ENCODE measurements at places on chromosomes 3 and 15.
A peak's percentile ranks its signal among the peaks of the same experiment; 100 is the strongest.

DNA sequence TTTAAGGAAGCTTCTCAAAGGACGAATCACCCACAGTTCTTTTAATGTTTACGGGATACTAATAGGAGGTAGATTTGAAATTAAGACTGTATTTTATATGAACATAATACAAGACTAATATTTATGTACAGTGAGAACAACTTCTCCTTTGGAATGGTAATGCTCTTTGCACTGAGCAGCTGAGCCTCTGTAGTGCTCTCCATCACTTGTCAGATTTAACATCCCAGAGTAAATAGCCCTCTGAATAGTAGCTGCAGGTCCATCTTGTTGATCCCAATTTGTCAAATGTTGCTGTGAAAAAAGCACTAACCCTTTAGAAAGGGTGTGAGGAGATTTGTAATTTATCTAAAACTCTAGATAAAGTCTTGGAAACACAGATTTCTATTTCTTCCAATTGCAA lies 351.4 kb upstream of the KCNMB2 start:
- peak; percentile 15 for DNase-seq

GRCh38 chr3:64449026-64449425 lies 223.8 kb upstream of the PRICKLE2 start:
- no peak for DNase-seq

GRCh38 chr3:195159814-195160165 lies 111.2 kb downstream of the XXYLT1 start:
- DNase-seq, result no peak

- no peak for DNase-seq
Observed at GRCh38 chr3:178137831-178138230, 398.4 kb upstream of the KCNMB2 start.

DNA sequence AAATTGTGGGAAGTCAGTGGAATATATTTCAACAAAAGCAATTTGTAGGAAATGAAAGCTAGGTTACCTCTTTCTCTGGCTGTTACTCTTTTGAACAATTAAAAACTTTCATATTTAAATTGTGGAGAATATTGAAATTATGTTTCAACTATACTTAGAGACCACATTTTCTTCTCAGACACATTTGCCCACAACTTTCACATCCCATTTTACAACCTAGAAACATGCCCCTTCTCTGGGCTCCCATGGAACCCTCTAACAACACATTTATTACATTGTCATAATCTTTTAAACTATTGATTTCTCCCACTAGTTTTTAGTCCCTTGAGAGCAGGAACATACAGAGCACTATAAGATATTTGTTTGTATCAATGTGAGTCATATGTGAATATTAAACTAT lies 211.7 kb upstream of the TTC14 start:
- DNase-seq, result no peak

DNA sequence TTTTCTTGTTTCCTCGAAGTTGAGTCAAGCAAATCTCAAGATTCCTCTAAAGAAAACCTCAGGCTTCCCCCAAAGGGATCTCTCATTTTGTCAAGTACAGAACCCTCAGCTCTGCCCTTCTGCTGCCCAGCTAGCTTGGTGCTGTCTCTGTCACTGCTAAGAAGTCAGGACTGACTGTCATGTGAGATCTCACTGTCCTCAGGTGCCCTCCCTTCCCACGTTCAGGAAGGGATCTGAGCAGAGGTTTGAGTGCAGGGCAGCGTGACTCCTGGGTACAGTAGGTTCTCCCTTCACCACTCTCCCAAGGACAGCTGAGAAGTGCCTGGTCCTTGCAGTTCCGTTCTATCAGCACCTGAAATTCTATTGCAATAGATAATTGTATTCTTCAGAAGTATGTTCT lies 229.7 kb downstream of the SLCO3A1 start:
- DNase-seq, result no peak

DNA sequence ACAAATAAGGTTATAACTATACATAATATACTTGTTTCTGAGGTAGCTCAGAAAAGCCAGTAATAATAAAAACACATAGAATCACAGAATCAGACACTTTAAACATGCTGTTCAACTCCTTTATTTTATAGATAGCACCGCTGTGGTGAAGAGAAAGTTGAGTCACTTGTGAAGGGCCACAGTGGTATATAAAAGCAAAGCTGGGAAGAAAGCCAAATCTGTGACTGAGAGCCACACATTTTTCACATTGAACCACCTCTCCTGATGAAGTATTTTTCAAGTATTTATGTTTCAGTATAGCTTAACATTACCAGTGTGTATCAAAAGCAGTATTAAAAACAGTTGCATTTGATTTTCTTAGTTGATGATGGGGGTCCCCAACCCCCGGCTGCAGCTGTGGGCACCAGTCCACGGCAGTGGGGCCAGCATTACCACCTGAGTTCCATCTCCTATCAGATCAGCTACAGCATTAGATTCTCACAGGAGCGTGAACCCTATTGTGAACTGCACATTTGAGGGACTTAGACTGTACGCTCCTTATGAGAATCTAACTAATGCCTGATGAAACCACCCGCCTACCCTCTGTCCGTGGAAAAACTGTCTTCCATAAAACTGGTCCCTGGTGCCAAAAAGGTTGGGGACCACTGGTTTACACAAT lies 46.2 kb downstream of the TBL1XR1 start:
- DNase-seq, result peak; percentile 63

DNA sequence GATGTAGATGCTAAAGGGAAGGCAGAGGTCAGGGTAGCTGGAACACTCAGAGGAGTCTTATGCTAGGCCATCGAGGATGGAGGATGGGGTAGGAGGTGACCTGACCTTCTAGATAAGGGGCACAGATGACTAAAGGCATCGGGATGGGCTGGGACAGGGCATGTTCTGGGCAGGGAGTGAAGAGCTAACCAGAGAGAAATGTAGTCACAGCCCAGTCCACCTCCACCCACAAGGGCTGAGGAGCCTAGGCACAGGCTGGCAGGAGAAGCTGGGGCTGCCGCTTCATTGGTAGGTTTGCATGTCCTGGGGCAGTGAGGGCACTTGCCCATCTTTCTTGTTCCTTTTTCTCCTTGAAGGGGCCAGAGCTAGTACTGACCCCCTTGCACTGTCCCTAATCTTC lies 12.6 kb downstream of the CLK3 start:
- DNase-seq, result no peak

DNA sequence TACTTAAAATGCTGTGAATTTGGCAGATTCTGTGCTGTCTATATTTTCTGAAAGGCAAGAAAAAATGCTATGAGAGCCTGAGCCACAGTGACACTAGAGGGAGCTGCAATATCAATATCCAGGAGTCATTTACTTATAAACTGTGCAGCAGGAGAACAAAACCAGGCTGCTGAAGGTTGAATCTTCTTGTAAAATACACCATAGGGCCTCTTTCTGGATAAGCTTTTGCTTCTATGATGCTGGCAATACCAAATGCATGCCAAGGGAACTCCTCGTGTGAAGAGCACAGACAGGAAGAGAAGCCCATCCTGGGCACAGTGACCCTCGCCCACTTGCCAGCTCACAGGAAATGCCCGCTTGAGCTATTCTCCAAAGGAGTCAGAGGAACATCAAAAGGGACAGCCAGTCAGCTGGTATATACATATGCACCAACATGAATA lies 48.0 kb upstream of the TSPAN3 start:
- DNase-seq, result peak; percentile 72

DNA sequence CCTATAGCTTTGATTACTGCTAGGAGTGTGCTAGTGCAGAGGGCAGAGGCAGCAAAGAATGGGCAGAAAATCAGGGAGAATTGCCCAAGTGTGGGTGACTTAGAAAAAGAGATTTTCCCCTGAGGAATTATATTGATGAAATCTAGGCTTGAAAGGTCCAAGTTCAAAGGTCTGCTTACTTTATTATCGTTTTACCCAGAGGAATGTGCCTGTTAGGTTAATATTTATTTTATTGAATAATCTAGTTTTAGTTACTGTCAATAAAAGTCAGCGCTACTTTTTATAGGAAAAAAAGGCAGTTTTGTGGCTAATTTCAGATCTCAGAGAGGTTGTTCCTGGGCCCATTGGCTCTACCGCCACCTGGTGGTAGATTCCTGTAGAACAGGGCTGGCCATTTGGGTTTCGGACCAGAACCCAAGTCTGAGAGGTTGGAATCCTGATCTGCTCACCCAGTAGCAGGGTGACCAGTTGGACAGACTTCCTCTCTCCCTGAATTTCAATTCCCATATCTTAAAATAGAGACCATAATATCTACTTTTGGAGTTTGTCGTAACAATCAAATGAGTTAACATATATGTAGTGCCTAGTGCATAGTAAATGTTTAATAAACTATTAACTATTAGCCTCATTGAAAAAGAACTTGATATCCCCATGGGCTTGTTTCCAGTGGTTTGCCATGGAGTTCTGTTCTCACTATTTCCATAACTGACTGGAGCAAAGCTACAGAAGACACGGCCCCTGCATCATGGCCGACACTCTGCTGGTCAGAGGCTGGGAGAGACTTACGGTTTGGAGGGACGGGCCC lies 62.7 kb upstream of the ZNF148 start:
- peak; percentile 52 for DNase-seq

- DNase-seq, result peak; percentile 63
Observed at GRCh38 chr15:101723171-101723873, 951 bp downstream of the TARS3 start.

- DNase-seq, result no peak
Observed at GRCh38 chr15:94122516-94122915, 108.8 kb upstream of the MCTP2 start.

DNA sequence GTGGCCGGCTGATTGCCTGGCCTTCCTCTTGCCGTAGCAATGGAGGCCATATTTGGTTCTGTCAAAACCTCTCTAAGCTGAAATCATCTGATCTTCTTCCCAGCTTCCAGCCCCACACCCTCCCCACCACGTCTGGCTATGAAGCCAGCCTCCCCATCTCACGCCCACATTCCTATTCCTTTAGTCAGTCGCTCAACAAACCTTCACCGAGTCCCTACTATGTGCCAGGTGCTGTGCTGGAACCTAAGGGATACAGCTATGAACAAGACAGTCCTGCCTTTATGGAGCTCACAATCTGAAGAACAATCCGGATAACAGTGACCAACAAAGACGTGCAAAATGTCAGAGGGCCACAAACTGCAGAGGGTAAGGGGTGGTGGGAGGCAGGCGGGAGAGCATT lies 31.9 kb upstream of the SMAD6 start:
- DNase-seq, result no peak

- no peak for DNase-seq
Observed at GRCh38 chr15:100114100-100114499, 227.7 kb downstream of the ADAMTS17 start.

DNA sequence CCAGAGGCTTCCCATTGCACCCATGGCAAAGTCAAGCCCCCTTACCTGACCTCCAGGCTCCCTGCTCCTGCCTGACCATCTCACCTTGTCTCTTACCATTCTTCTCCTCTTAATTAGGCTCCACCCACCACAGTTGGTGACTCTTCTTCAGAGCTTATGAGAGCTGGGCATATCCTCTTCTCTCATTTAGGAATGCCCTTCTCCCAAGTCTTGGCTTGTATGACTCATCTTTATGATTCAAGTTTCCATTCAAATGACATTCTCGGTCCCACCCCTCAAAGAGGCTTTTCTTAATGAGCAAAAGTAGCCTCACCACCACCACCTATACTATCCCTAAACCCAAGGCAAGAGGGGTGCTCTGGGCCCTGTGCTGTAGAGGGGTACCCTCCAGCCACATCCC lies 55.3 kb upstream of the NUDT16 start:
- DNase-seq, result no peak

- DNase-seq, result no peak
Observed at GRCh38 chr3:189598530-189599225, 32.5 kb upstream of the TP63 start.

- DNase-seq, result no peak
Observed at GRCh38 chr3:16802389-16802788, 82.4 kb upstream of the PLCL2 start.

- no peak for DNase-seq
Observed at GRCh38 chr3:46184469-46184868, 23.6 kb downstream of the CCR1 start.

DNA sequence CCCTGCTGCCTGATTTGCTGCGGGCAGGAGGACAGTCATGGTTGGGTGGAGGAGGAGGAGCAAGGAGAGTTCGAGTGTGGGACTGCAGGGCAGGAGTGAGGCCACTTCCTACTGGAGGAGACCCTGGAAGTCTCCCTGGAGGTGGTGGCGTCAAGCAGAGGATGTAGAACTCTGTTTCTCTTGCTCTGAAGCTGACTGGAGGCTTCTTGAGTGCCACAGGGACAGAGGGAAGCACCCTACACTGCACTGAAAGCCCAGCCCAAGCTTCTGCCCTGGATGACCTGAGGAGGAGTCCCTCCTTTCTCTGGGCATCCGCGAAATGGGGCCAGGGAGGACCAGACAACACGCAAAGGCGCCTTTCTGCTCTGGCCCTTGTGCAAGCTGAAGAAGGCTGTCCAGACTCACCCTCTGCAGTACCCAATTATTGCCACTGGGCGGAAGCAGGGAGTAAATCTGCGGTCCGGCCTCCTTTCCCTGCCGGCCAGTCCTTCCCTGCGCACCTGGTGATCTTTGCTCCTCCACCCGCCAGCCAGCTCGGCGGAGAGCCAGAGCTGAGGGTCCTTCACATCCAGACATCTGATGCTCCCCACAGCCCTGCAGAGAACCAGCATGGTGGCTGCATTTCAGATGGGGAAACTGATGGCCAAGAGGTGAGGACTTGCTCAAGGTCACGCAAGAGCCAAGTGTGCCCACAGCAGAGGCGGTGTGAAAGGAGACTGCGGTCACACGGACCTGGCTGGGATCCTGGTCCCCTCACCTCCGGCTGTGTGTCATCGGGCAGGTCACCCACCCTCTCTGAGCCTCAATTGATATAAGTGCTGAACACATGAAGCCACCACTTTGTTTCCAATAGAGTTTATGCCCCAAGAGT lies 207.1 kb downstream of the TBC1D2B start:
- peak; percentile 80 for DNase-seq

DNA sequence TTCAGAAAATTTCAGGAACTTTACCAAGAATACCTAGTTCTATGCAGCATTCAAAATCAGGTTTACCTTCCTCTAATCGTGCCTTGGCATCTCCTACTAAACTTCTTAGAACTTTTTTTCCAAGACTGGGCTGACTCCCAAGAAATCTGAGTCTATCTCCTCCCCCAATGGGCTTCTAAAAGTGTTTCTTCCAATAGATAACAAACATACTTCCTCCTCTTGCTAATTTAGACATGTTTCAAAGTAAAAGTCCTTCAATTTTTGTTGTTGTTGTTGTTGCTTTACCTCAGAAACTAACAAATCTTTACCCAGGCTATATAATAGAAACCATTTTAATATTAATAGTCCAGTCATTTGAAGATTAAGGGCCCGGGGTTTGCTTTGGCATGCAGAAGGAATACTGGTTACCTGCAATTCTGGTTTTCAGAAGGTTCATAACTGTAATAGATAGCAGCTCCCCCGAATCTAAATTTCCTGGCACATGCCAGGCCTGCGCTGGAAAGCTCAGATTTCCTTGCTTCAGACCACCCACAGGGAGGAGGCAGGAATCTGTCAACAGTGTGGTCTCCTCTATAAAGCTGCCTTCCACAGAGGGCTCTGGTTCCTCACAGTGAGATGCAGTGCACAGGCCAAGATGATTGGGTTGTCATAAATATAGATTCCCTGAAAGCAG lies 188.7 kb downstream of the THRB start:
- no peak for DNase-seq

DNA sequence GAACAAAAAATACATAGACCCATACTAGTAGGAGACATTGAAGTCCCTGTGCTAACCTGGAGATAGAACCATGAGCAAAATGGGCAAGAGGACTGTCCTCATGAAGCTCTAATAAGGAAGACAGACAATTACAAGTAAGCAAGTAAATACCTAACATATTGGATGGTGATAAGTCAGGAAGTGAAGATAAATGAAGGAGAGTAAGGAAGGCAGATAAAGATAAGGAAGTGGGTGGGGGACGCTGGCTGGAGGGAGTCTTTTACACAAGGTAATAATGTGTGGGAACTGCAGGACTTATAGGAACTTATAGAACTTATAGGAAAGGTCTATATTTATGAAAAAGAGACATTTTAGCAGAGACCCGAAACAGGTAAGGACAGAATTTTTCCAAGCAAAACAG lies 148.9 kb upstream of the ABI3BP start:
- DNase-seq, result no peak

Measured in DMS53 (cell line).